ENCODE measurements at places on chromosomes 3 and 15.

- peak; percentile 47 for DNase-seq
Measured at GRCh38 chr15:49421991-49422390, 1.1 kb upstream of the FGF7 start.

- DNase-seq, result no peak
Measured at GRCh38 chr15:70141376-70142071, 43.8 kb upstream of the TLE3 start.

DNA sequence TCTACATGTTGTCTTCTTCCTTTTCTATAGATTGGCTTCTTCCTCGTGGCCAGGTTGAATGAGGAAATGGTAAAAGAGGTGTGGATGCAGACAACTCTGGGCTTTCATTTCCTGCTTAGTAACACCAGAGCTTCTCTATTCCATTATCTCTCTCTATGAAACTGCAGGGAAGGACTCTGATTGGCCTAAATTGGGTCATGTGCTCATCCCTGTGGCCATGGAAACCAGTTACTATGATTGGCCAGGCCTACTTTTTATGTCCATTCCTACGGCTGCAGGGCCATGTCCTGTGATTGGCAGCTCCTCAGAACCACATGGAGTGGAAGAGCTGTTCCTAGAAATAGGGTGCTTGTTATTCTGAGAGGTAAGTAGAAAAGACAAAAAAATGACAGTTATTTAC is 486.9 kb upstream of the ADAMTS9 start:
- DNase-seq, result no peak

DNA sequence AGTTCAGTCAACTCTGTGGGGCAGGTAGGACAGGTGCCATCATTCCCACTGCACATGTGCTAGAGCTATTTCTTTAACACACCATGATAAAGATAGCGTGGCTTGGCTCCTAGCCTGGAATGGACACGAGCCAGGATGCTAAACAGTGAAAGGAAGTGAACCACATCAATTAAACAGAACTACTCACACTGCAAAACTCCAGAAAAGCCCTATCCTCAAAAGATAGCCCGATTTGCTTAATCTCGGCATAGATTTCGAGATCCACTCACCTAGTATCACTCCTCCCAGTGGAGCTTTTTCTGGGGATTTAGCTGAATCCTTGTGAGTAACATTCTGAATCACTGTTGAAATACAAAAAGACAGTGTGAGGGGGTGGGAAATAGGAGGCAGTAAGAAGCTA is 118.0 kb downstream of the ABI3BP start:
- DNase-seq, result no peak

- DNase-seq, result no peak
Measured at GRCh38 chr15:30919877-30920550, 16.3 kb downstream of the FAN1 start.

All from activated CD4-positive, alpha-beta T cell treated with anti-CD3 and anti-CD28 coated beads, Interleukin-2, Interleukin-4, amounts not matched to agents 100 ng/mL and 50 ng/mL, durations not matched to agents 16 hours and 8 hours (primary cell).